ENCODE measurements at places on chromosomes 2 and 18.

GRCh38 chr18:51610481-51610880, 413.0 kb upstream of the MEX3C start:
- DNase-seq: no peak

GRCh38 chr2:239429473-239430350, 28.9 kb upstream of the HDAC4 start:
- DNase-seq: no peak

DNA sequence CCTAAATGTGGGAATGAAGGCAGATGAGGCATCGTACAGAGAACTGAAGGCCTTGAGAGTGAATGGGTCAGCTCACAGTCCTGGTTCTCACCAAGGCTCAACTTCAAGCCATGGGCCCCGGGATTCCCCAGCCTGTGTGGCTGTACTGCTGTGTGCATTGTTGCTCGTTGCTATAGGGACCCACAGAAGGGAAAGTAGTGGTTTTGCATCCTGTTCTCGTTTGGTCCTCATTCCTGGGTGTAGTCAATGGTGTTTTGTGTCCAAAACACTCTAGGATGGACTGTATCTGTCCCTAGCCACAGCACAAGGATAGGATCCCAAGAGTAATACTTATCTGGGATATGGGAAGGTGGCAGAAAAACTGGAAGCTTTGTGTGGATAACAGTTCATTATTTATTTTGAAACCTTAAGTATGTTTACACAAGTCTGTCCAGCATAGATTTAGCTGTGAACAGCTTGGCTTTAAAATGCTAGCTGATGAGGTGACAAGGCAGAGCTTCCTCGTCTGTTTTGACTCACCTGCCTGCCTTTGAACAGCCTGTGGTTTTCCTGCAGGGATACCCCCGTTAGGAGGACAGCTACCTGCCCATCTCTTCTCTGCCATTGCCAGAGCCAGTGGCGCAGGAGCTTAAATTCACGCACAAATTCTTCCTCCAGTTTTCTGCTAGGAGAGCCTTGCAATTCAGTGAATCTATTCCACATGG, 85.0 kb downstream of the WDSUB1 start:
- no peak for DNase-seq

- no peak for DNase-seq
Measured at GRCh38 chr2:210128961-210129360, 42.2 kb downstream of the KANSL1L start.

- no peak for DNase-seq
Measured at GRCh38 chr2:35931115-35931514, 424.5 kb upstream of the CRIM1 start.

DNA sequence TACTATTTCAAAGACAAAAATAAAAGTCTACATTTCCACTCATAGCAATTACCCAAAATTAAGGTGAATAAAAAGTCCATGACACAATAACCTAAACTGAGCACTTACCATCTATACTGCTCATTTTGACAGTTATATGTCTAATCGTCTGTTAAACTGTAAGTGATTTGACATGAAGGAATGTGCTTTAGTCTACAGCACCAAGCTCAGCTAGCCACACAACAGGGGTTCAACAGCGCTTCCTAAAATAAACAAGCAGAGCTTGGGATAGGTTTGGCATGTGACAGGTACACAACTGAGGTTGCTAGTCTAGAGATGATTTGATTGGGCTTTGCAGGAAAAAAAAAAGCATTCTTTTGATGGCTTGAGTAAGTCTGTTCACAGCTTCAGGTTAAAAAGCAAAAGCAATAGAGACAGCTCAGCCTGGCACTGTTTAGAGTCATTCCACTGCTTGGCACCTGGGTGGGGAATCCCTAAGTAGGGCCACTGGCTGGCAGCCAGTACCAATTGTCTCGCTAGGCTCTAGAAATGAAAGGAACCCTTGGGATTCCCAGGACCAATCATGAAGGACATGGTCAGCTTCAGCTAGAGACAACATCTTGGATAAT, 78.6 kb downstream of the BARD1 start:
- no peak for DNase-seq

GRCh38 chr2:72824224-72824842, 1.5 kb downstream of the EXOC6B start:
- DNase-seq: no peak

GRCh38 chr2:25521126-25521525, 152.3 kb downstream of the DTNB start:
- no peak for DNase-seq

DNA sequence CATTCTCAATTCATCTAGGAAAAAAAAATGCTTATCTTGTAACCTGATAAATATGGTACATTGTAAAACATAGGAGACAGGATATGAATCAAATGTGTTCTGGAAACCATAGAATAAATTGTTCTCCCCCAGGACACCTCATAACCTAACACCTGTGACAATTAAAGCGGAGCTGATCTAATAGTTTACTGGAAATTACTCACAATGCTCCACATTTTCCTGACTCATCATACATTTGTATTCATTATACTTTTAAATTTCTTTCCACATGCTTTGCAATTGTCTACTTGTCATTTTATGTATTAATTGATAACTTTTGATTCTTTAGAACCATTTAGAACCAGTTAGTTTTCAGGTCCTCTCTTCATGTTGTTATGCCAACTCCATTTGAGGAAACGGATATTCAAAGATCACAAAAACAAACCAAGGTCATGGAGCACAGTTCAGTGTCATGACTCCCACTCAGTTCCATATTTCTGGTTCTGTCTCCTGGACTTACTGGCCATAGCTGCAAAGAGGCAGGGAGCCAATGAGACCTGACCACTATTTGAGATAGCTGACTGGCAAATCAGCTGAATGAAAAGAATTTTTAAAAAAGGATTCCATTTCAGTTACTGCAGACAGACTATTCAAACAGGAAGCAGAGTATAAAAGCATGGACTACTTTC, 128.5 kb downstream of the CALCRL start:
- DNase-seq: no peak

GRCh38 chr18:57466307-57466706, 31.1 kb downstream of the ONECUT2 start:
- DNase-seq: no peak

All from heart right ventricle (tissue), 16 donors.